ENCODE measurements at places on chromosomes 16 and 17. TPM values are rescaled to one million over a fixed set of nuclear protein-coding genes. Genes with fewer than 3 reads are reported as not detected.
A peak's percentile ranks its signal among the peaks of the same experiment; 100 is the strongest.

- no peaks in the 10 kb centered on the region for H3K27me3 ChIP-seq
- no peak for DNase-seq
- no peaks in the 10 kb centered on the region for H3K36me3 ChIP-seq
- H3K4me1 ChIP-seq, result no peaks in the 10 kb centered on the region
Measured at GRCh38 chr16:88341551-88342290, 41.0 kb upstream of the ZNF469 start.

DNA sequence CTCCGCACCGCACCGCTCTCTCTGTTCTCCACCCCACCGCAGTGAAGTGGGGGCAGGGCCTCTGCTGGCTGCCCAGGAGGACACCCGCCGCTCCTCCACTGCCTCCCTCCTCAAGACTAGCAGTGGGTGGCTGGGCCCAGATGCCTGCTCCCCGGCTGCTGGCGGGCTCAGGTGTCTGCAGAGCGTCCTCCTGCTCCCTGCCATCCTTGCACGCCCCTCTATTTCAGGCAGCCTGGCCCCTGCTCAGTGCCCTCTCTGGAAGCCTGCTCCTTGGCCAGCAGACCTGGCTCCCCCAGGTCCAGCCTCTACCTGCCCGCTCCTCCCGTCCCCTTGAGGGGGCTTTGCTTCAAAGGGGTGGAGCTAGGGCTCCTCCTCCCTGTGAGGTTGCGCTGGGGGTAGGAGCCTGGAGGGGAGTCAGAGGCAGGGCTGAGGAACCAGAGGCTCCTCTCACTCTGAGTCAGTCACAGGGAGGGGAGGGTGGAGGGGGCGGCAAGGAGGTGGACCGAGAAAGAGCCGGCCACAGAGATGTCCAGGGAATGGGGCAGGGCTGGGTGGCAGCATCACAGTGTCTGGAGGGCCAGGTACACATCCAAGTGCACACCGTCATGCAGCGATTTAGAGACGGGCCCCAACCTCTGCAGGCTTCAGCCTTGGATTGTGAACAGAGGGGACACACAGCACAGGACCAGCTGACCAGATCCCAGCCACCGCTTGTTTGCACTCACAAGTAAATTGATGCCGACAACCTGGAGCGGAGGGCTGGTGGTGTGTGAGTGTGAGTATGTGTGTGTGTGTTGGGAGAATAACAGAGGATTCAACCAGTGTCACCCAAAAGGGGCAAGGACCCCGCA is 9.8 kb upstream of the TMEM92 start:
- H3K36me3 ChIP-seq, result no peaks in the 10 kb centered on the region
- no peaks in the 10 kb centered on the region for H3K4me1 ChIP-seq
- H3K27me3 ChIP-seq, result no peaks in the 10 kb centered on the region
- no peak overlapping the region for H3K4me3 ChIP-seq
- DNase-seq, result no peak

Gene C17orf75
- 7.6 TPM for total RNA-seq

Gene WIPI1
- 20.5 TPM for total RNA-seq

GRCh38 chr16:75053791-75054555 is 55.1 kb downstream of the ZNRF1 start:
- H3K27me3 ChIP-seq, result no peaks in the 10 kb centered on the region
- H3K27ac ChIP-seq, result no peak overlapping the region
- DNase-seq, result peak; percentile 43
- H3K4me1 ChIP-seq, result no peaks in the 10 kb centered on the region
- no peaks in the 10 kb centered on the region for H3K36me3 ChIP-seq
- no peak overlapping the region for H3K4me3 ChIP-seq

GRCh38 chr16:85369741-85370528 is 243.2 kb upstream of the GSE1 start:
- DNase-seq, result peak; percentile 74
- H3K4me3 ChIP-seq, result no peak overlapping the region
- no peak overlapping the region for H3K27ac ChIP-seq

- no peak overlapping the region for H3K27ac ChIP-seq
- no peak for DNase-seq
- H3K27me3 ChIP-seq, result no peaks in the 10 kb centered on the region
- no peak overlapping the region for H3K4me3 ChIP-seq
- H3K4me1 ChIP-seq, result peaks cover 29% of the 10 kb centered on the region
Measured at GRCh38 chr17:50560931-50561745, 623 bp downstream of the CACNA1G start.

GRCh38 chr17:75639327-75639726 is 6.1 kb downstream of the SMIM5 start:
- no peaks in the 10 kb centered on the region for H3K27me3 ChIP-seq
- peaks cover 34% of the 10 kb centered on the region for H3K4me1 ChIP-seq
- H3K36me3 ChIP-seq, result no peaks in the 10 kb centered on the region
- no peak overlapping the region for H3K4me3 ChIP-seq
- peak overlapping the region; percentile 61 for H3K27ac ChIP-seq
- DNase-seq, result no peak

DNA sequence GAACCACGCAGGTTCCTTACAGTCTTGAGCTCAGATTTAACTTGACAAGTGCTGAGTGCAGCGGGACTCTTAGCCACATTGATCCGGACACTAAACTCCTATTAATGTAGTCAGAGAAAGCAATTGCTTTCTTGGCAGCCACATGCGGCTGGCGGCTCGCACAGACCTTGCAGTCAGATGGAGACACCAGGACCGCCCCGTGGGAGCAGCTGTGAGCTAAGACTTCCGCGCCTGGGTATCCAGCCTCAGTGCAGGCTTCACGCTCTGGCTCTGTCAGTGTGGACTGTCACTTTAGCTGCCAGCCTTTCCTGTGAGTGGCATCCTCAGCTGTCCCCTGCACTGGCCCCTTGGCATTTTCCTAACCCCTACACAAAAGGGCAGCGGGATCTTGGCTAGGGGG is 80.9 kb upstream of the NLRP1 start:
- H3K27me3 ChIP-seq, result no peaks in the 10 kb centered on the region
- no peaks in the 10 kb centered on the region for H3K4me1 ChIP-seq
- no peak for DNase-seq
- no peak overlapping the region for H3K4me3 ChIP-seq

Gene CPHXL2
- total RNA-seq, result not detected

DNA sequence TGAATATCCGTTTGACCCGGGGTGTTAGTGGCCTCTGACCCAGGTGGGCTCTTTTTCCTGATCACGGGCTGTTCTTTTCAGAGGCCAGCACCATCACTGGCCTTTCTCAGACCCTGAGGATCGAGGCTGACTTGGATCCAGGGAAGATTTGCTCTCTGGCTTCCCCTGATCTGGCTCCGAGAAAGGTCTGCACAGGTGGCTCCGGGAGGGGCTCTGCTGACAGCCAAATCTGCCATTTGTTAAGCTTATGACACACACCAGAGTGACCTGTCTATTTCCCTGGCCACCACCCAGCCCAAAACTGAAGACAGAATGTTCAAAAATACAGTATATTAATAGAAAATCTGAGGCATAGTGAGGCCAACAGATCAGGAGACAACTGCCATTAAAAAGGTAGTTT is 221.8 kb upstream of the TNRC6C start:
- no peaks in the 10 kb centered on the region for H3K27me3 ChIP-seq
- H3K36me3 ChIP-seq, result no peaks in the 10 kb centered on the region
- peaks cover 13% of the 10 kb centered on the region for H3K4me1 ChIP-seq
- no peak for DNase-seq
- no peak overlapping the region for H3K4me3 ChIP-seq
- no peak overlapping the region for H3K27ac ChIP-seq

DNA sequence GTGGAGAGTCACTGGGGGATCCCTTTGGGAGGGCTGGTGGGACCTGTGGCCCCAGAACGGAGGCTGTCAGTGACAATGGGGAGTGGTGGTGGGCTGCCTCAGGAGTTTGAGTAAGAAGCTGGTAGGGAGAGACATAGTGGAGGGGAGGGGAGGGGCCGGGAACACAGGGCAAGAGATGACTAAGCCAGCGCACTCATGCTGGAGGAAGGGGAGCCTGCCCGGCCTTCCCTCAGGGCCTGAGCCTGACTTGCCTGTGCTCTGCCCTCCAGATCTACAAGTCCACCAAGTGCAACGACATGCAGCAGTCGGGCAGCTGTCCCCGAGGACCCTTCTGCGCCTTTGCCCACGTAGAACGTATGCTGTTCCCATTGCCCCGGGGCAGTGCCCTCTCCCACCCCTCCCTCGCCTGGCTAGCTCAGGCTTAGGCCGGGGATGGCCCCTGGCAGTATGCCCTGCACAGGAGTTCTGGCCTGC is 29.3 kb downstream of the UNC13D start:
- peaks cover 46% of the 10 kb centered on the region for H3K36me3 ChIP-seq
- no peak for DNase-seq
- no peaks in the 10 kb centered on the region for H3K4me1 ChIP-seq
- no peak overlapping the region for H3K27ac ChIP-seq

DNA sequence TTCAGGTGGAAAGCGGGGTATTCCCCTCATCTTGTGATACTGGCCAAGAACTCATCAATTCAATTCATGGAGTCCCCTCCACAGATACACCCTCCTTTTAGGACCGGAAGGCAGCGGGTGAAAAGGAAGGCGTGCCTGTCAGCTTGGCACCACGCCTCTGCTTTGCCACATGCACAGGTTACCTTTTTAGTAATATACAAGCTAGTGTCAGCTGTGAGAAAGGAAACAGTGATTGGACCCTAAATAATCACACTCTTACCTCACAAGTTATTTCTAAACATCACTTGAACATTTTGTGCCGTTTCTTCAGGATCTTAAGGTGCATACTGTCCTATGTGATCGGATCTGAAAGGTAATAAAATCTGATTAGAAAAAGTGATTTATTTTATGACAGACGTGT is 15.7 kb downstream of the ZDHHC7 start:
- no peaks in the 10 kb centered on the region for H3K36me3 ChIP-seq
- no peak overlapping the region for H3K4me3 ChIP-seq
- peak overlapping the region; percentile 86 for H3K27ac ChIP-seq
- H3K27me3 ChIP-seq, result no peaks in the 10 kb centered on the region
- H3K4me1 ChIP-seq, result peaks cover 51% of the 10 kb centered on the region
- no peak for DNase-seq

Gene FSCN2
- 7.0 TPM for total RNA-seq

Gene IL34
- total RNA-seq, result 0.78 TPM

GRCh38 chr17:77679589-77679988 is 278.9 kb upstream of the TNRC6C start:
- no peak overlapping the region for H3K4me3 ChIP-seq
- no peak overlapping the region for H3K27ac ChIP-seq
- H3K27me3 ChIP-seq, result peaks cover 6% of the 10 kb centered on the region
- no peaks in the 10 kb centered on the region for H3K36me3 ChIP-seq
- no peak for DNase-seq

DNA sequence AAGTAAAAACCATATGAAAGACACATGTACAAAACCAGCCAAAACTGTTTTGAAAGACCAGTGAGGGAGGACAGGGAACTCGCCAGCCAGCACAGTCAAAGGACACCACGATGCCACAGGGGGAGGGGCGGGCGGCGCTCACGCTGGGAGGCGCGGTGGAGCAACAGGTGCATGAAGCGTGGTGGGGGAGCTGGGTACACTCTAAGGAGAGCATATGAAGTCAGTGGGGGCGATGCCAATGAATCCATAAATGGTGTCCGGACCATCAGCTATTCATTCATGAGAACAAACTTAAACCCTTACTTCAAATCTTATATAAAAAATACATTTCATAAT is 101.0 kb upstream of the DNAH17 start:
- H3K36me3 ChIP-seq, result peaks cover 9% of the 10 kb centered on the region
- no peak overlapping the region for H3K27ac ChIP-seq
- H3K4me1 ChIP-seq, result peaks cover 7% of the 10 kb centered on the region
- H3K27me3 ChIP-seq, result no peaks in the 10 kb centered on the region

DNA sequence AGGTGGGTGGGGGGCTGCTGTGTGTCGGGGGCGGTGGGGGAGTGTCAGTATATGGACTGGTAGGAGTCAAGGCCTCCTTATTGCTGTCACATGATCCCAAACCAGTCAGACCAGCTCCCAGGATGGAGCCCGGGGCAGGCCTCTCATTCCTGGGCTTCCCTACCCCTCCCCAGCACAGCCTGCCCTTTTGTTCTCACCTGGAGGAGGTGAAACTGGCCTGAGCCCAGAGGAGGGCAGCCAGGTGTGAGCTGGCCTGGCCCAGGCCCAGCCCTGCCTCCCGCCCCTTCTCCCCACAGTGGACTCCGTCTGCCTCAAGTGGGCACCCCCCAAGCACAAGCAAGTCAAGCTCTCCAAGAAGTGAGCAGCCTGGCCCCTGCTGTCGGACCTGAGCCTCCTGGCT is 4.6 kb downstream of the PRSS8 start:
- no peaks in the 10 kb centered on the region for H3K27me3 ChIP-seq
- no peak overlapping the region for H3K4me3 ChIP-seq
- H3K4me1 ChIP-seq, result peaks cover 74% of the 10 kb centered on the region
- H3K27ac ChIP-seq, result peak overlapping the region; percentile 94
- peaks cover 4% of the 10 kb centered on the region for H3K36me3 ChIP-seq
- DNase-seq, result peak; percentile 95

DNA sequence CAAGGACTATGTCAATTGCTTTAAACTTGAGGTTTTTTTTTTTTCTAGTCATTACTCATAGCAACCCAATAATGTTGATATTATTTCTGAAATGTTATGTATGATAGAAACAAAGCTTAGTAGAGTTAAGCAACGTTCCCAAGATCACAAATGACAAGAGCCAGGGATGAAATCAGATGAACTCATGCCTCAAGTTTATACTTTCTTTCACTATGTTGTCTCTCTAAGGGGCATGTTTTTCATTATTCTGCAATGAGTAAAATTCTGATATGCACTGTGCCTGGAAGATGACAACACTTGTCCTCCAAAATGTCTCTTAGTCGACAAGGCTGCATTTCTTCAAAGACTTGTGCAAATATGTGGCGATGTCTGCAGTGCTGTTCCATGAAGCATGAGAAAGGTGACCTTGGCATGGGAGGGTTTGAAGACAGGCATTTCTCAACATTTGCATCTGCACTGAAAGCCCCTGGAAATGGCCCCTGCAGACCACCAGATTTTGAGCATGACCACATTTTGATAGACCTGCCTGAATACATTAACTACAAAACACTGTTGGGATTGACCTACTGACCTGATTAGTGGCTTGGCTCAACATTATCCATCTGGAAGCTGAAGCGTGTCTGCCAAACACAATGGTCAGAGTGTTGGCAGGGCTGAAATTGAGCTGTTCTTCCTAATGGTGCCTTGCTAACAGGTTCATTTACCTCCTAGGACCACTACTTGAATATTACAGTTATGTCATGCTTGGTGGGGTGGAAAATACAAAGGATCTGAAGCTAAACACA is 1027.5 kb downstream of the CDH11 start:
- H3K4me1 ChIP-seq, result no peaks in the 10 kb centered on the region
- no peak overlapping the region for H3K4me3 ChIP-seq

GRCh38 chr17:32880671-32881453 is 3.9 kb upstream of the MYO1D start:
- no peak overlapping the region for H3K4me3 ChIP-seq
- DNase-seq, result no peak
- H3K4me1 ChIP-seq, result peaks cover under 1% of the 10 kb centered on the region
- no peak overlapping the region for H3K27ac ChIP-seq
- H3K36me3 ChIP-seq, result no peaks in the 10 kb centered on the region

GRCh38 chr17:81342269-81343070 is 47.4 kb upstream of the SLC38A10 start:
- peak overlapping the region; percentile 86 for H3K4me3 ChIP-seq
- no peaks in the 10 kb centered on the region for H3K27me3 ChIP-seq
- H3K36me3 ChIP-seq, result no peaks in the 10 kb centered on the region
- H3K27ac ChIP-seq, result peak overlapping the region; percentile 98
- H3K4me1 ChIP-seq, result peaks cover 70% of the 10 kb centered on the region
- DNase-seq, result no peak
